Fibroblast of lung (primary cell): ENCODE measurements at places on chromosomes 13 and 19. TPM values are rescaled to one million over a fixed set of nuclear protein-coding genes. Genes with fewer than 3 reads are reported as not detected.

Gene COG6
- total RNA-seq: 24.4 and 28.9 TPM in 2 replicates

Gene DUXA
- total RNA-seq: not detected in 2 replicates

Gene ZNF578
- total RNA-seq: 5.1 and 9.6 TPM in 2 replicates

Gene ZFP82
- total RNA-seq: 8.5 and 9.2 TPM in 2 replicates

Gene DKKL1
- 0.26 TPM in 1 of 2 replicates, not detected in the other for total RNA-seq

Gene NUDT19
- total RNA-seq: 5.4 and 7.8 TPM in 2 replicates

Gene SYCN
- not detected in 2 replicates for total RNA-seq
